ENCODE measurements at places on chromosomes 6 and 20.

DNA sequence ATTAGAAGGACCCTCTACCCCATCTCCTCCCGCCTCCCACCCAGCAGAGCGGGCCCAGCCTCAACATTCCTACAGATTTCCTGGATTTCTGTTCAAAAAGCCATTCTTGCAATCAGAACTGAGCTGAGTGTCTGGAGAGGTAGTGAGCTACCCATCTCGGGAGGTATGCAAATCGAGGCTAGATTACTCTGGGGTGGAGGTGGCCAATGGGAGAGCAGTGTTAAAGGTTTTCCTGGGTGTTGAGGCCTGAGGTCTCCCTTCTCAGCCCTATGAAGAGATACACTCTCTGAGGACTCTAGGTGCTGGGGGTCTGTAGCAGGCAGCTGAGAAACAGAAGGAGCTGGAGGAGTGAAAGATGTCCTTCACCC lies 57.0 kb downstream of the CD40 start:
- DNase-seq = no peak

GRCh38 chr6:38163186-38164130 lies 343.9 kb downstream of the ZFAND3 start:
- no peak for DNase-seq

DNA sequence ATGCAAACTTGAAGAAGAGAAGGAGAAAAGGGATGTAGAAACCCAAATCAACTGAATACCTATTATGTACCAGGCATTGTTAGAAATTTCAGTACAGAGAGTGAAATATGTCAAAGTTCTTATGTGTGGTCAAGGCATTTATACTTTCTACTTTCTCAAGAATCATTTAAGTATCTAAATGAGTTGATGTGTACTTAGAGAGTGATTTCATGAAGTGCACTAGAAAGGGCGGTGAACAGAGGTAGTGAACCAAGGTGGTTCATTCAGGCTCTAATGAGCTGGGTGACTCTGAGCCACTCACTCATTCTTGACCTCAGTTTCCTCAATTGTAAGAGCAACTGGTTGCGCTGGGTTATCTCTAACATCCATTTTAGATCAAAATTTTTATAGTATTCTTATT lies 3.3 kb downstream of the PDE7B start:
- DNase-seq = no peak

- no peak for DNase-seq
Observed at GRCh38 chr6:101716387-101716786, 322.9 kb downstream of the GRIK2 start.

GRCh38 chr6:129730477-129731165 lies 20.6 kb upstream of the ARHGAP18 start:
- DNase-seq = no peak

GRCh38 chr6:135861189-135861588 lies 9.7 kb downstream of the PDE7B start:
- DNase-seq = no peak

- DNase-seq = no peak
Observed at GRCh38 chr20:41935259-41935791, 317.1 kb upstream of the CHD6 start.
